ENCODE measurements at places on chromosomes 3 and 15. TPM values are rescaled to one million over a fixed set of nuclear protein-coding genes. Genes with fewer than 3 reads are reported as not detected.

Gene CAPN3
- total RNA-seq = 5.7 TPM

Gene ANAPC13
- 81.2 TPM for total RNA-seq

Gene PEX11A
- total RNA-seq = 14.3 TPM

Gene LRRC2
- total RNA-seq = 144 TPM

Gene CORO2B
- 3.2 TPM for total RNA-seq

Gene ULK4
- 2.5 TPM for total RNA-seq

Gene SAXO2
- total RNA-seq = 1.6 TPM

Gene APBA2
- 0.50 TPM for total RNA-seq

Gene NEK4
- total RNA-seq = 21.4 TPM

Gene PPM1M
- total RNA-seq = 17.6 TPM

Data from heart right ventricle (tissue), 16 donors.